ENCODE measurements at places on chromosomes 6 and 20.
A peak's percentile ranks its signal among the peaks of the same experiment; 100 is the strongest.

GRCh38 chr6:14792118-14792955 is 453.5 kb upstream of the JARID2 start:
- no peak for DNase-seq

DNA sequence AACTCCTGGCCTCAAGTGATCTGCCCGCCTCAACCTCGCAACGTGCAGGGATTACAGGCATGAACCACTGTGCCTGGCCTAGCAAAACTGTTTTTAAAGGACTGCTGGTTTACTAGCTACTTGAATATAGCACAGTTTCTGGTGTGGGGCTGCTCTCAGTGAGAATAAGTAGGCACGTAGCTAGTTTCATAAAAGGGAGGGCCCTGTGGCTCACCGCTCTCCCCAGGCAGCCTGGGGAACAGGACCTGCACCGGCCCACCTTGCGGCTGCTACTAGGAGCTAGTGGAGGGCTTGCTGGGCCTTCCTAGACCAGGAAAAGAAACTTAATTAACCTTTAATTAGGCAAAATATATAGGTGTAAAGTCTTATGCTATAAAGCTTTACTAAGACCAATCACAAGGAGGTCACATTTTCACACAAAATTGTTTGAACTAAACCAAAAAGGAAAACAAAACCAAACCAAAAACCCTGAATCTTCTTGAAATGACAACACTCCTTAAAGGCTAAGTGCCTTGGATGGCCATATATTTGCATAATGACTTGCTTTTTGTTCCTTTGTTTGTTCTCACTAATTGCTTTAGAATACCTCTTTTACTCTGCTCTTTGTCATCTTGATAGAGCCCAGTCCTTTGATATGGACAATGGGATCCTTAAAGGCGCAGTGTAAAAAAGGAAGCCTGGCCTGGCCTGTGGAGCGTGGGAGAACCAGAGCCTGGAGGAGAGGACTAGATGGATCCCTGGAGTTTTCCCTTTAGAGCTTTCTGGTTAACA is 69.5 kb upstream of the SAMD5 start:
- no peak for DNase-seq

GRCh38 chr6:131042664-131043063 is 20.4 kb downstream of the EPB41L2 start:
- no peak for DNase-seq

GRCh38 chr6:132084811-132085509 is 133.8 kb upstream of the CCN2 start:
- DNase-seq = no peak

DNA sequence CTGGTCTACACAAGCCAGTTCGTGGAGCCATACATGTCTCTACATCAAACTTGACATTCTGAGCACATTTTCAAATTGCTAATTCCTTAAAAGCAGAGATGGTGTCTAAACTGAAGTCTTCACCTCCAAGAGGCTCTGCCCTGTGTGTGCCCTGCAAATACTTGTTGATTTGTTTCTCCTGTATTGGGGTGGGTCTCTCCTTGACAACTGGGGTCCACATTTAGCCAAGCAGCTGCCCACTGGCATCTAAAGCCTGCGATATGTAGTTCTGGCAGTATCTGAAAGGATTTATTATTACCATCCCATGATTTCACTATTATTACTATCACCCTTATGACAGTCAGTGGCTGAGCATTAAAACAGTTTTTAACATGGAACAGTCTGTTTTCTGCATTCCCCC is 45.9 kb upstream of the PKHD1 start:
- DNase-seq = no peak

- peak; percentile 26 for DNase-seq
Measured at GRCh38 chr6:127518710-127519468, at the start of gene MTCL3. MTCL3 (minus strand) TSS chr6:127519335.

- DNase-seq = no peak
Measured at GRCh38 chr6:32050562-32050961, 12.3 kb downstream of the CYP21A2 start.

- DNase-seq = no peak
Measured at GRCh38 chr6:90387383-90387775, 90.7 kb upstream of the BACH2 start.

DNA sequence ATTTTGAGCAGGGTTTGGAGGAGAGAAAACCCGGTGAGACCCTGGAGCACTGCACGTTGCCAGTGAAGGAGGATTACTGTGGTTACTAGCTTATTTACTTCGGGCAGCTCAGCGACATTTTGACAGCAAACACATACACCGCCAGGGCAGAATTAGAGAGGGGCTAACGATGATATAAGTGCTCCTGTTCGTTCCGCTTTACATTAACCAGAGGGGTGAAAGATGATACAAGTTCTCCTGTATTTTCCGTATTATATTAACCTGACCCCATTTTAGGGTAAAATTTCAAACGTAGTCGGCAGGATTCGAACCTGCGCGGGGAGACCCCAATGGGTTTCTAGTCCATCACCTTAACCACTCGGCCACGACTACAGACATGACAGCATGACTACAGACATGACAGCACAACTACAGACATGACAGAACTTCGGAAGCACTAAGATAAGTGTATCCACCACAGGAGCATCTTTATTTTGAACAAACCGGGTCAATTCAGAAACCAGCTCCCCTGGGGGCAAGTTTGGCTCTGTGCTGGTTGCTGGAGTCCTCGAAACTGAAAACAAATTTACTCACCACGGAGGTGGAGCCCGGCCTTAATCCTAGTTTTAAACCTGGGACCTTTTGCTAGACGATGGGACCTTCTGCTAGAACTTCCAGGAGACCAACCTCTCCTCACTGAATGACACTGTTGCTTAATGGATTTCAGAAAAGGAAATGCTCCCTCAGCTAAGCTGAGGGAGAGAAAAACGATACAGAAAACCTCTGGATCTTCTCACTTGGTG is 80.4 kb upstream of the ZNF184 start:
- no peak for DNase-seq

- no peak for DNase-seq
Measured at GRCh38 chr6:81051952-81052351, 700.5 kb downstream of the TENT5A start.

DNA sequence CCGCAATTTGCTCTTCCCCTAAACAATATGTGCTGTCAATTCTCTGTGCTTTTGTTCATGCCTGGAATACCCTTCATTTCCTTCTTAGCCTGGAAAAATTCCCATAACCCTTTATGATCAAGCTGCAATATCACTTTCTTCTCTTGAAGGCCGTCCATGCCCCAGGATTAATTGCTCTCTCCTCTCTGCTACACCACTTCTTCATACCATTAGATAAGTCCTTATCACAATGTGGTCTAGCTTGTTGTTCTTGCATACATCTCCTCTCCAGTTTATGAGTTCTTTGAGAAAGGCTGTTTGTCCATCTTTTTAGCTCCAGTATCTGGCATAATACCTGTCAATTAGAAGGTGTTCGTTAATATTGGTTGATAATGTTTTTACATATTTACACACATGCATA is 111.2 kb upstream of the SAMD5 start:
- DNase-seq = no peak

DNA sequence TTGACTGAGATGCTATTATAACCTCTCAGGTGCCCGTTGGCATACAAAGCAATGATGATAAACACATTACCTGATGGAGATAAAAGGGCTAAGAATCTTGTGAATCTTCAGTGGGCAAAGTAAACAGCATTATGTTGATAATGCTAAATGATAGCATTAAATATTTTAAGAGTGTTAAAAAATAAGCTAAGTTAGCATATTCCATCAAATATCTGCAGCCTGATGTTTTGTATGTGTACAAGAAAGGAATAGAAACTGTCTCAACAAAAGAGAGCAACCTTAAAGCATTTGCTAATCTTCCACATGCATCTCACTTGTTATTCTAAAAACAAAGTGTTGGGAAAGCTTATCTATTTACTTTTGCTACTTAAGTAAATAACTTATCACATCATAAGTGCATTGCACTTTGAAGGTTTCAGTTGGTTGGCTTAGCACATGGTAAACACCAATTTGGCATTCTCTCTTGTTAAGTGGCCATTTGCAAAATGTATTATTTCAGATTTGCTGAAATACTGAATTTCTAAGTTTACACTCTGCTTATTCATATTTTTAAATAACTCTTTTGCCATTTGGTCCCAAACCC is 151.6 kb downstream of the SYNDIG1 start:
- DNase-seq = no peak

GRCh38 chr20:7579888-7580287 is 360.4 kb downstream of the HAO1 start:
- DNase-seq = no peak

GRCh38 chr20:13788167-13788834 is 3.5 kb downstream of the NDUFAF5 start:
- peak; percentile 1 for DNase-seq

- DNase-seq = no peak
Measured at GRCh38 chr6:56364827-56365339, 117.5 kb upstream of the COL21A1 start.

GRCh38 chr6:20119485-20119884 is 92.8 kb downstream of the MBOAT1 start:
- DNase-seq = no peak

- no peak for DNase-seq
Measured at GRCh38 chr6:89347825-89348224, 4.7 kb downstream of the UBE2J1 start.

GRCh38 chr6:17650656-17651309 is 50.7 kb downstream of the FAM8A1 start:
- no peak for DNase-seq

DNA sequence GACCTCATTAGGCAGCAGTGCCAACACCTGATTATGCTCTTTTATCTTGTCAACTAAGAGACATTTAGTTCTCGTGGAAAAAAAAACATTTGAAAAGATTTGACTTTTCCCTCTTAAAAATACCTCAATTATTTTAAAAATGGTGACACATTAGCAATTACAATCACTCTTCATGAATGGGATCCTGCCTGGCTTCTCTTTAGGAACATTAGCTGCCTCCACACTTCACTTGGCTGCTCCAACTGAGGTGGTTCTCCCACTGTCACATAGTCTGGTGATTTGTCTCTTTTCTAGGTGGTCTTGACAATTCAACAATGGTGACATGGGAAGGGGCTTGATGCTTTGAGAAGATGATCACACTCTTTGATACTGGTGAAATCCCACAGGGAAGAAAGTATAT is 26.2 kb upstream of the SLC35F1 start:
- no peak for DNase-seq
